ENCODE measurements at places on chromosomes 13 and 19.
A peak's percentile ranks its signal among the peaks of the same experiment; 100 is the strongest.

DNA sequence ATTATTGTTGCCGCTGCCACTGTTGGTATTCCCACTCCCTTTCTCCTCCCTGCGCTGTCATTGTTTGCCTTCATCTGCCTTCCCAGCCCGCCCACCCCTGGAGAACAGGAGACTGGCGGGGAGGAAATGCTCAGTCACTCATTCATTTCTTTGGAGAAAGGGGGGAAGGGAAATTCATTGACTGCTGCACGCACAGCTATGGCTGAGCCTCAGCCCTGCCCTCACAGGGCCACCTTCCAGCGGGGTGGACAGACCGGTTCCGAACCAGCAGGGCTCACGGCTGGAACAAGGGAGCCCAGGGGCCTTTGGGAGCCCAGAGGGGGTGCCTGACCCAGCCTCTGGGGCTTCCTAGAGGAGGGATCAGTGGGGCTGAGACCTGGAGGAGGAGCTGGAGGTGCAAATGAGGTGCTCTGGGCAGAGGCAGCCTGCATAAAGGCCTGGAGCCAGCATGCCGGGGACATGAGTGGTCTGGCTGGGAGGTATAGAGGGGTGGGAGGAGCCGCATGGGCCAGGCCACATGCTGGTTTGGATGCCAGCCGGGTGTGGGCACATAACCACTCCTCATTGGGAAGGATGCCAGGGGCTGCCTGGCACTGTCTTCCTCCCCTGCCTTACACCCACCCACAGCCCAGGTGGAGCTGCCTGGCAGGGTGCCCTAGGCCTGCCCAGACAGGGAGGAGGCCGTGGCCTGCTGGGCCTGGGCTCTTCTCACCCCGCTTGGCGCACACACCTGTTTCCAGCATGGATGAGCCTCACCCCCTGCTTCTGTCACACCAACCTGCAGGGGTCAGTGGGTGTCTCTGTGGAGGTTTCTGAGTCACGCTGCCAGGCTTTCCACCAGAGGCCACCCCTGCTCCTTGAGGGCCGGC lies 26.8 kb downstream of the PPP5C start:
- DNase-seq: peak; percentile 95

DNA sequence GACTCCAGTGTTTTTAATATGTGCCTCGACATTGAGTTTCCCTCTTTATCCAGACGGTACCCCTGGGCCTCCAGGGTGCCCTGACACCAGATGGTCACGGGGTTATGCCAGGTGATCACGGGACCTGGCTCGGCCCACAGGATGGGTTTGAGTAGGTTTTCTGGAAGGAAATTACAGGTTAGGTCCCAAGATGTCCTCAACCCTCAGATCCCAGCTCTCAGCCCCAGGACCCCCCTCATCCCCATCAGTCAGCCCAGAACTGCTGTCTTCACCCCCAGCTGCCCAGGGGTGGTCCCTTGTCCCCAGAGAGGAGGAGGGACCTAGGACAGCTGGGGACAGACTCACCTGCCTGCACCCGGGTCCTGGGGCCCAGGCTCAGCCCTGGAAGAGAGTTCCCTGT lies 441 bp downstream of the LILRA4 start:
- no peak for DNase-seq

GRCh38 chr19:21850656-21851255 lies 14.8 kb upstream of the ZNF43 start:
- no peak for DNase-seq

GRCh38 chr19:46976845-46977320 lies 42.8 kb upstream of the NPAS1 start:
- DNase-seq: peak; percentile 81

GRCh38 chr19:39038098-39038497 lies 5.7 kb upstream of the FBXO27 start:
- DNase-seq: peak; percentile 57

DNA sequence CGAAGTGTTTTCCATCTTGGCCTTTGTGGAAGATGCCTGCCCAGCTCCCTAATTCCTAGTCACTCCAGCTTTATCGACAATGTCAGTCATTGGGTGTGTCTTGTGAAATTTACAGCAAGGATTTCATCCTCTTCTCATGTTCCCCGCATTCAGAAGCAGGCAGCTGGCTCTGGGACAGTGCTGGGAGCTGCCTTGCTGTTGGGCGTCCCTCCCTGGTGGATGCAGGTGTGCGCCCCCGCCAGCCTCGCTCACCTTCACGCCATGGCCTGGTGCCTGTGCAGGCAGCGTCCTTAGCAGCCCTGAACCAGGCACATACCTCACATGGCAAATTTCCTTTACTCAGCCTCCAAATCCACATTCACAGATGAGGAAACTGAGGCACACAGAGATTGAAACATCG lies 39.7 kb upstream of the TFDP1 start:
- DNase-seq: no peak

GRCh38 chr13:30616927-30617314 lies 799 bp upstream of the USPL1 start:
- DNase-seq: peak; percentile 18

DNA sequence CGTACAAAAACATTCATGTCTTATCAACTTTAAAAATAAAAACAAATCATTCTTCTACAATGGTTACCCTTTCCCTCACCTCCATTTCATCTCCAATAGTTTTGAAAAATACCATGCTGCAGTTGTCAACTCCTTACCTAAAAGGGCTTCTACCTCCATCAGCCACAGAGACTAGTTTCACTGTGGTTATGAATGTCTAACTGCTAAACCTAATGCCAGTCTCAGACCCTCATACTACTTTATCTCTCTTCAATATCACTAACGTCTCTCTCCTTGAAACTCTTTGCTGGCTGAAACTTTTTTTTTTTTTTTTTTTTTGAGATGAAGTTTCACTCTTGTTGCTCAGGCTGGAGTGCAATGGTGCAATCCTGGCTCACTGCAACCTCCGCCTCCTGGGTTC lies 27.1 kb downstream of the LNX2 start:
- no peak for DNase-seq

DNA sequence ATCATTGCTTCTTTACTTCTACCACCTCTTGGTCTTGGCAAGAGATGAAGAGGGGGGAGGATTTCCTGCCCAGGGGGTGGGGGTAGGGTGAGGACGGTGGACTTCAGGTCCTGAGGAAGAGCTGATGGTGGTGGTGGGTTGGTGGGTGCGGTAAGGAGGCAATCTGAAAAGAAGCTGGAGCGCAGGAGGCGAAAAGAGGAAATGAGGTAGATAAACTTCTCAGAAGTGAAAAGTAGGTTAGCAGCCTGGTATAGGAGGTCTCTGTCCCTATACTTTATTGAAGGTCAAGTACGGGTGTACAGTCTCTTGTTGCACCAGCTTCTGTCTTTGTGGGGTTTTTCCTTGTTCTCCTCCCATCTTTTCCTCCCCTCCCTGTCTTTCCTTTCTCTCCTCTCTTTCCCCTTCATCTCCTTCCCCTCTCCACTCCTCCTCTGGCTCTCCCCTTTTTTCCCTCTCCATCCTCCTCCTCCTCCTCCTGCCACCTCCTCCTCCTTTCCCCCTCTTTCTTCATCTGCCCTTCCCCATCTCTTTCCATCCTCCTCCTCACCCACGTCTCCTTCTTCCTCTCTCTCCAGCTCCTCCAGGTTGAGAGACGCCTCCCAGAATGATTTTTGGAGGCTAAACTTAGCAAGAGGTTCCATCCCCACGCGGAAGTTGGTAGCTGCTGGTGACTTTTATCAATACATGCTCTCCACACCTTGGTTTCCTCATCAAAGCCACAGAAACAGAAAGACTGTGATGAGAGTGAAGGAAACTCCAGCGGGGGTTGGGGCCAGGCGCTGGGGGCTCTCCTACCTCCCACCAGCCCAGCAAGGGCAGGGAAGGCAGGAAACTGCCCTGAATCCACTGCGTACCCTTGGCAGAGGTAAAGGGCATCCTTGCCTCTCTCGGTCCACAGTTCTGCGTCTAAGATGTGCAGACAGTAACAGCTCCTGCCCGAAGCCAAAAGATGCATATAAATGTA lies 15.3 kb downstream of the TNFSF14 start:
- no peak for DNase-seq

- DNase-seq: no peak
Measured at GRCh38 chr19:36963280-36963679, 47.1 kb downstream of the ZNF568 start.

DNA sequence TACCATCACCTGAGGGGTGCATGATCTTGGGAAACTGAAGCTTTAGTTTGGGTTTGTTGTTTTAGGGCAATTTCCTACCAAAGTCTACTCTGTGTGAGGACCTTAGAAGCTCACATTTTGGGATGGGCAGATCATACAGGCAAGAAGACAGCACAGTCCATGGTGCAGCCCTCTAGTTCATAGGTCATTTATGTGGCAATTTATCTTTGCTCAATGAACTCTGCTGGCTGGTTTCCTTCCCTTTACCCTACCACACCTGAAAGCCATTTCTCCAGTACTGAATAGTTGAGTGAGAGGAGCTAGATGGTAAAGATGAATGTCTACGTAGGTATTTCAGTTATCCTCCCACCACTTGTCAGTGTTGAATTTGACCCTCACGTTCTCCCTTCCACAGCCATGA lies 87.5 kb upstream of the KLF12 start:
- DNase-seq: no peak

- no peak for DNase-seq
Measured at GRCh38 chr13:32748305-32748704, 162.1 kb downstream of the PDS5B start.

GRCh38 chr19:2834294-2834871 lies 6.9 kb upstream of the ZNF555 start:
- DNase-seq: no peak

DNA sequence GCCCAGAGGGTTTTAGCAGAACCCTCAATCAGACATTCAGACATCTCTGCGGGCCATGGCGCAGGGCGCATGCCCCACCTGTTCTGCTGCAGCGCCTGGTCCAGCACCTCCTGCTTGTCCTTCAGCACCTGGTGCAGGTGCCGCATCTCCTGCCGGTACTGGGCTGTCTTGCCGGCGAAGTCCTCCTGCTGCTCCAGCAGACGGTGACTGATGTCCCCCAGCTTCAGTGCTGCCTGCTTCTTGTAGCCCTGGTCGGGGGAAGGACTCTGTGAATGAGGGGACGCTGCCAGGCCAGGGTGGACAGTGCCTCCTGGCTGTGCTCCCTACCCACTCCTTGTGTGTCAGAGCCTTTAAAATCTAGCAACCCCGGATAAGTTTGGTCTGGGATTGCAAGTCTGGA lies 12.2 kb upstream of the SLC7A9 start:
- DNase-seq: no peak

DNA sequence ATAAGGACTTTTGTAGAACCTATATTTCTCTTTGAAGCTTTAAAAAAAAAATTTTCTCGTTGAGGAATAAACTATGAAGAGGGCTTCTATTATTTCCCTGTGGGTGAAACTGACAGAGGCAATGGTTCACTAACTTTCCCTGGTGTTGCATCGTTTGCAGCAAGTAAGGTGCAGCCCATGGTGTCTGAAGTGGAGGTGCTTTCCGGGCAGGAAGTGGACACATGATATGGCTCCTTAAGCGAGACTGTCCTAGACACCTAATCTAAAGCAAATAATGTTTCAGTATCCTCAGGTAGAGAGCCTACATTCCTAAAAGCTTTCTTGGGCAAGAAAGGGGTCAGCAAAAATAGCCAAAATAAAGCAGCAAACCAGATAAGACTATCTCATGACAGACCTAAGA lies 437.6 kb upstream of the ARGLU1 start:
- DNase-seq: no peak

GRCh38 chr19:45336696-45337251 lies 3.8 kb upstream of the KLC3 start:
- no peak for DNase-seq

DNA sequence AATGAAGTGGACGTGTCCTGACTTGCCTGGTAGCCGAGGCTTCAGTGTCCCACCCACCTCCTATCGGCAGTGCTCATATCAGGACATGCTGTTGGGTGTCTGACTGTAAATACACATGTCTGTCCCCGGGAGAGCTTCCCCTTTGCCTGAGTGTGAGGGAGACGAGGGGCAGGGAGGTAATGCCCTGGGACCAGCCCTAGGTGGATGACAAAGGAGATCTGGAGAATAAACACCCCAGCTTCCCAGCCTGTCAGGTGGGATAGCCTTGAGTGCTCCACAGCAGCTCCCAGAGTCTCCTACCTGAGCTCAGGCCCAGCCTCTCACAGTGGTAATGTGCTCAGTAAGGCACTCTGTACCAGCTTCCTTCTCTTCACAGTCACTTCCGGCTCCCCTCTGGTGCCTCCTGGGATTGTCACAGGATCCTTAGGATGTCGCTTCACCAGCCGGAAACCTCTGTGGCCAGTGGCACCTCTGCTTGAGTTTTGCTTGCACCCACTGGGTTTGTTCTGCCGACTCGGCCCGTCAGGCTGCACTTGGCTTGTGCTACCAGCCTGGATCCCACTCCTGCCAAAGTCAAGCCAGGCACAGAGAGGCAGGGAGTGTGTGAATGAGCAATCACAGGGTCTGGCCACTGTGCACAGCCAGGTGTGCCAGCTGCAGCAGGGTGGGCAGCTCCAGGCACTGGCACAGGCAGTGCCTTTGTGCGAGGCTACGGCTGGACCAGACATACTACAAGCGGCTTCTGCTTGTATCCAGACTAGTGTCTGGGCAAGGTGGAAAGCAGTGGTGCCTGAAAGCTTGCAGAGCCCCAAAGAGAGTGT lies 54.4 kb upstream of the RGCC start:
- DNase-seq: no peak

DNA sequence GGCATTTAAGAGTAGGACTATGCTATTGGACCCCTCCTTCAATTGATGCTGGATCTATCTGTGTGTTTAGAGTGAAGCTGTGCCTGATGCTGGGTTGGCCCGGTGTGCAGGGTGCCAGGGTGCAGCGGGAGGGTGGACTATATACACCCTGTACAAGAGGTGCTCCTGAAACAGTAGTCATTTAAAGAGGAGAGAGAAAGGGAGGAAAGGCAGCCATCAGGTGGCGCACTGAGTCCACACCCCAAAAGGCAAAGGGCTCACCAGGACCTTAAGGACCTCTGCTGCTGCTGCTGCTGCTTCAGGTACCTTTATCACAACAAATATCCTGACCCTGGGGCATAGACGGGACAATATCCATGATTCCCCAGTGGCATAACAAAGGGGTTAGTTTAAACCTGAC lies 39.4 kb downstream of the ZNF136 start:
- no peak for DNase-seq

GRCh38 chr19:49106648-49107135 lies 7.5 kb upstream of the LIN7B start:
- DNase-seq: peak; percentile 42

DNA sequence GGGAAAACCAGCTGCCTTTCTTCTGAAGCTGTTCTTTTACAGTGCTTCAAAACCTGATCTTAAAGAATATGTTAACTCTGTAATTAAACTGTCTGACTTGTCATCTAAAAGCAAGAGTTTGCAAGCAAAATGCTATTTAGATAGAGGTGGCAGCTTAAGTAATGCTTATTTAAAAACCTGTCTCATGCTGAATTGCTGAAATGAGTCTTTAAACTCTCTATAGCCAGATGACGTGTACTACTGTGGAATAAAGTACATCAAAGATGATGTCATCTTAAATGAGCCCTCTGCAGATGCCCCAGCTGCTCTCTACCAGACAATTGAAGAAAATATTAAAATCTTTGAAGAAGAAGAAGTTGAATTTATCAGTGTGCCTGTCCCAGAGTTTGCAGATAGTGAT lies 22.9 kb downstream of the ITM2B start:
- no peak for DNase-seq

- DNase-seq: peak; percentile 44
Measured at GRCh38 chr13:68190818-68191217, 960.7 kb upstream of the PCDH9 start.

GRCh38 chr13:24659239-24659638 lies 21.0 kb upstream of the ATP12A start:
- no peak for DNase-seq

GRCh38 chr13:94210816-94211215 lies 268.7 kb downstream of the DCT start:
- no peak for DNase-seq

GRCh38 chr13:41455725-41456419 lies 1.5 kb upstream of the RGCC start:
- no peak for DNase-seq

Data from NCI-H226 (cell line).